ENCODE measurements at places on chromosomes 1 and 21.

GRCh38 chr1:218351391-218352074 lies 6.4 kb downstream of the TGFB2 start:
- peak; percentile 61 for DNase-seq

- DNase-seq, result no peak
These were observed 75.8 kb upstream of the TSPAN2 start for GRCh38 chr1:115164940-115165705.

GRCh38 chr1:90622666-90623065 lies 94.4 kb downstream of the BARHL2 start:
- no peak for DNase-seq

- DNase-seq, result no peak
These were observed 48.7 kb upstream of the GLIS1 start for GRCh38 chr1:53787655-53788054.

DNA sequence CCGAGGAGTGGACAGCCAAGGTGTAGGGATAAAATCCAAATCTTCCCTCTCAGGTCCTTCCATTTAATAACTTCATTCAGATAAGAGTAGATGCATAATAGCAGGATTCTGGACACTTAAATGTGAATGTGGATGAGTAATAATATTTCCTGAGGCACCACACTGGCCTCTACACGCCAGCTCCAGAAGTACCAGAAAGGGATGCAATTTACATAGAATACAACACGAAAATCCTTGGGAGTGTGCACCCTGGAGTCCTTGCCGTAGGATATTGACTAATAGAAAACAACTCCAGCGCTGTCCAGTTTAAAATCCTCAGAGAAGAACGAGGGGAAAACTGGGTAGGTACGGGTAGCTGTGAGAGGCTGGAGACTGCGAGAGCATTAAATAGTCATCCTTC lies 6.9 kb downstream of the PLXNA2 start:
- no peak for DNase-seq

GRCh38 chr1:3082051-3082450 lies 13.0 kb downstream of the PRDM16 start:
- DNase-seq, result no peak

- no peak for DNase-seq
These were observed 70.4 kb downstream of the PLXNA2 start for GRCh38 chr1:208173749-208174148.

DNA sequence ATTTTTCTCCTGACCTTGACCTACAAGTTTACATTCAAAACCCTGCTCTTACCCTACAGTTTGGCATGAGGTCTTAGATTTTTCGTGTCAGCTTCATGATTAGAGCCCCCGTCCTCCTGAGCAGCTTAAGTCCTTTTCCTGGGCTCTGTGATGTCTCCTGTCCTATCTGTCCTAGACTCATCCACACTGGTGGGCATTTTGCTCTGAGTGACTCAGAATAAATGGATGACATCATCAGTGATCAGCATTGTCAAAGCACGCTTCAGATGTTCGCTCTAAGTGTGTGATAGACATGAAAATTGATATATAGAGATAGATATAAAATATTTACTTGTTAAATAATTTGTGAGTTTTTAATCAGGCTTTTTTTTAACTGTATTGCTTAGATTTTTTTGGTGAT lies 21.8 kb downstream of the RGS13 start:
- DNase-seq, result no peak

DNA sequence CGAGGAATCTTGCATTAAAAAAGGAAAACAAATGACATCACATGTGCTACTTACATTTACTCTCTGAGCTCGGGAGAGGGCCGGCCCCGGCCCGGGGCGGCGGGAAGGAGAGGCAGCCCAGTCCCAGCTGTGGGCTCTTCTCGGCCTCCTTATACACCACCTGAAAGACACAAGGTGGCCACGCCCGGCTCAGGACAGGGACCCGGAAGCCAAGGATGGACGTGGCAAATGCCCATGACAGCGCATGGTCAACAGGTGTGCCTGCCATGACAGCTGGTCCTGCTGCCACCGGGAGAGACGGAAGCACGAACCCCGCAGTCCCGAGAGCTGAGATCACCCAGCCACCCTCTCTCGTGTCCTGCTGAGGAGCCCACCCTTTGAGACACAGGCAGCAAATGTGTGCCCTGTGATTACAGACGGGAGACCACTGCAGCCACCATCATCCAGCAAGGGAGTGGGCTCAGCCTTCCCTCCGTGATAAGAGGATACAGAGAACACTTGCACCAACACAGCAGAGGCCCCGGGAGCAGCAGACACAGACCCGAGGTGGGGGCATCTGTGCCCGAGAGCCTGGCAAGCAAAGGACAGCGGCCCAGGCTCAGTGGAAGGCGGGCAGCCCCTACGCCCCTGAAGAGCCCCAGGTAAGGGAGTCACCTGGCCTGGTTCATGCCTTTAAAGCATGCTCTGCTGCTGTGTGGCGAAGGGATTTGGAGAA lies 8.7 kb downstream of the TPRG1L start:
- DNase-seq, result no peak

DNA sequence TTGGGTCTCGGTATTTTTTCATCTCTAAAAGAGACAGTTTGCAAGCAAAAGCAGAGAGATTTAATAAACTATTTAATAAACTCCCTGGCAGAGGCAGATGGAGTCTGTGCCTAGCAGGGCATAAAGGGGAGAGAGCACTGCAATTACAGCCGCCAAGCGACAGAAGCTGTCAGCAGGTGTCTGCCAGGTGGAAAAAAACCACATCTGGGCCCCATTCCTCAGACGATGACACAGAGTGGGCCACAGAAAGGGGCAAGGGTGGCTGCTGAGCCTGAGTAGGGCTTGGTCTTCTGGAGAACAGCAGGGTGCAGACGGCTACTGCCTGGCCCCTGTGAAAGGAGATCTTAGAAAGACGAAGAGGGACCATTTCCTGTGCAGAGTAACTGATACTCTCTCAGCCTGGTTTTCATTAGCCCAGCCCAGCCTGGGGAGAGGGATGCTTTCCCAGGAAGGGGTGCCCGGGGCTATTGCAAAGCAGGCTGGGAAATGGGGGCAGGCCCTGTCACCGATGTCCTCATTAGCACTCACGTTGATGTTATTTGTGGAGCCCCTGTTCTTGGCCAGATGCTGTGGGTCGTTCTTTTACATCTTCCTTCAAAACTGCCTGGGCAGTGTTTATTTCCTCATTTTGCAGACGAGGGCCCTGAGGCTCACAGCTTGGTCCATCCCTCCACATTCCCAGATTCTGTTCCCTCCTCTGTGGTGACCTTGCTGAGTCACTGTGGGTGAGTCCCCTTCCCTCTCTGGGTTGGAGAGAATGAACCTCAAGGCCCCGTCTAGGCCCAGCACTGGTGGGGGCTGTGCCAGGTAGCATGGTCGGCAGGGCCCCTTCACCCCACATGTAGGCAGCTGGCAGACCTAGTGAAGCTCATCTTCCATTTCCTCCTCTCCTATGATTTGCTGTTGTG lies 472.7 kb downstream of the PTPRU start:
- DNase-seq, result peak; percentile 32

DNA sequence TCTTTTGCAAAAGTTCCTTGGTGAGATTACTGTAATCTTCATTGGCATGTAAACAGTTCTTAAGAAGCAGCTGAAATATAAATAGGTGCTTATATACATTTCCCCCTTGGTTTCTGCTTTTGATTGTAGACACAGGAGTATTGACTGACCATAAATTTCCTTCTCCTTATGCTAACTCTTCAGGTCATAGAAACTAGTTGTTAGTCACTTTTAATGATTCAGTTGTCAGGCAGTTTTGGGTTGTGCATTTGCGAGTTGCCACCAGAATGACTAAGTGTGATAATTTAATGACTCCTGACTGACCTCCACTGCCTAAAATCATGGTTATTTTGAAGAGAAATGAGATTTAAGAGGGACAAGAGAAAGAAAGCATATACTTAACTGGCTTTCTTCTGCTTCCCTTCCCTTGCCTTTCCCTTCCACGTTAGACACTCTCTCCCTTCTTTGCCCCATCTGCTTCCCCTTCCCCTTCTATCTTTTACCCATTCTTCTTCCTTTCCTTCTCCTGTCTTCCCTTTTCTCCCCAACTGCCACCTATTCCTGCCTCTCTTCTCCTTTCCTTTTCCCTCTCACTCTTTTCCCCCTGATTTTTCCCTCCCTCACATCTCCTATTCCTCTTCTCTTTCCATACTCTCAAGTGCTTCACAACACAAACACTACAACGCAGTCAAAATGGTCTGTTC lies 12.3 kb downstream of the ZMPSTE24 start:
- peak; percentile 27 for DNase-seq

GRCh38 chr1:167388976-167389375 lies 129.4 kb downstream of the CD247 start:
- no peak for DNase-seq

DNA sequence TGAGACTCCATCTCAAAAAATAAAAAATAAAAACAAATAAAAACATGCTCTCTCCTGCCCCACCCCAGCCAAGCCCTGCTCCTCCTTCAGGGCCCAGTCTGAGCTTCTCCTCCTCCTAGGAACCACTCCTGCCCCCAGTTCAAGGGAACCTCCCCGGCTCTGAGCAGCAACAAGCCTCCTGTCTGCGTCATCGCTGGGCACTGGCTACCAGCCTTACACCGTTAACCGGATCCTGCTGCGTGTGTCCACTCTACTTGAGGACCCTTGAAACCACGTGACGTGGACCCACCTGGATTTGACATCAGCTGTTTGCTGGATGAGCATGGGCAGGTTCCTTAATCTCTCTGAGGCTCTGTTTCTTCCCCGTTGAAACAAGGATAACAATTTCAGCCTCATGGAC lies 1.6 kb upstream of the TAS1R2 start:
- no peak for DNase-seq

GRCh38 chr1:155867766-155868165 lies 8.4 kb downstream of the SYT11 start:
- no peak for DNase-seq

- no peak for DNase-seq
These were observed 1.9 kb upstream of the MEF2D start for GRCh38 chr1:156502391-156502893.

DNA sequence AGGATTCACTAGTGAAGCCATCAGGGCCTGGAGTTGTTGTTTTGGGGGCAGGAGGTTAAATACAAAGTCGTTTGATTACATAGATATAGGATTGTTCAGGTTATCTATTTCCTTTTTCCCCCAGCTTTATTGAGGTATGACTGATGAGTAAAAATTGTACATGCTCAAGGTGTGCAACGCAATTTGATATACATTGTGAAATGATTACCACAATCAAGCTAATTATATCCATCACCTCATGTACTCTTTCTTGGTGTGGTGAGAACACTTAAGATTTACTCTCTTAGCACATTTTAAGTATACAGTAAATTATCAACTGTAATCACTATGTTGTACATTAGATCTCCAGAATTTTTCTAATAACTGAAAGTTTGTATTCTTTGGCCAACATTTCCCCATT lies 6.0 kb downstream of the FGGY start:
- DNase-seq, result no peak

- peak; percentile 55 for DNase-seq
These were observed 3.4 kb upstream of the PCSK9 start for GRCh38 chr1:55035904-55036303.

All from suppressor macrophage treated with lipopolysaccharide for 1 hour (primary cell).